ENCODE measurements at places on chromosomes 5 and 9.

DNA sequence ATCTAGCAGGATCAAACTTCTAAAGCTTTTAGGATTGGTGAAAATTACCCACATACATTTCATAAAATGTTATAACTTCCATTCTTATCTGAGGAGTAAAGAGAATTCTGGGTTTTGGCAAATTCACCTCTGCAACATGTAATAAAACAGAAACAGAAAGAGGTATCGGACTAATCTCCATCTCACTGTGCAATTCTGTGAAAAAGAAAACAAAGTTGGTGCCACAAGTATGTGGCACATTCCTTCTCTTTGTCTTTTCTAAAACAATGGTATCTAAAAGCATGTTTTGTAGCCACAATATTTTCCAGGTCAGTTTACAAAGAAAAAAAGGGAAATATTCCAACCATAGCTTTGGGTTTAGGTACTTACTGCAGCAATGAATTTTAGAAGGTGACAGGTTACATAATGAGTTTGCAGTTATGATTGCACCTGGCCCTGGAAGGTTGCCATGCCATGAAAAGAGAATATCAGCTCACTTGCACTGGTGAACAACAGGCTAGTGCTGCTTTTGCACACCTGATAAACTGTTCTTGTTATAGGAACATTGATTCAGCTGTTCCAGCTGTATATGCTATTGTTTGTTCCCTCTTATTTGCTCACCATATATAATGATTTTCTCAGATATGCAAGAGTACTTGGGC, 491.3 kb upstream of the MEF2C start:
- DNase-seq = no peak

- no peak for DNase-seq
These were observed 2.4 kb upstream of the DMRT2 start for GRCh38 chr9:1047591-1048230.

GRCh38 chr5:7881091-7881490, 12.1 kb downstream of the MTRR start:
- DNase-seq = no peak

DNA sequence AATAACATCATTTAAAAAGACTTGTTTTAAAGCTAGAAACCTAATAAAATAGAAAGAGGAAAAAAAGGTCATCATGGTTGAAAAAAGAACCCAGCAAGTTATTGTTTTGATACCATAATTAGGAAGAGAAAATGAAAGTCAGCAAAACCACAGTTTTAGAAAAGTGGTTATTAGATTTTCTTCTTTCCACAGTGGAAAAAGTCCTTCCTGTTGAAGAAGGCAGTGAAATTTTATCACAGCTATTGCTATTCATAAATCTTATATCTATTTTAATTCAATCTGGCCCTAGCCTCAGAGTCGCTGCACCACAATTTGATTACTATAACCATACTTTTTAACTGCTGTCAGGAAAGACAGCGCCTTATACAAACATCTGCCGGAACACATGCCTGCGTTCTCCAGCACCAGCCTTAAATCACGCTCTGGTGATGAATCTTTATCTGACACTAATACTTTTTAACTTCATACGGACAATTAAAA, 60.3 kb downstream of the MAPKAP1 start:
- no peak for DNase-seq

DNA sequence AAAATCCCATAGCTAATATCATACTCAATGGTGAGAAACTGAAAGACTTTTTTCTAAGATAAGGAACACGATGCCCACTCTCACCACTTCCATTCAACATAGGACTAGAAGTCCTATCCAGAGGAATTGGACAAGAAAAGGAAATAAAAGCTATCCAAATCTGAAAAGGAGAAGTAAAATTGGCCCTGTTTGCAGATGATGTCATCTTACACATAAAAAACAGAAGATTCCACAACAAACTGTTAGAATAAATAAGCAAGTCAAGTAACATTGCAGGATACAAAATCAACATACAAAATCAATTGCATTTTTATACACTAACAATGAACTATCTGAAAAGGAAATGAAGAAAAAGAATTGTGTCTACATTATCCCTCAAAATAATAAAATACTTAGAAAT, 308.0 kb downstream of the MCTP1 start:
- no peak for DNase-seq

GRCh38 chr9:116589392-116590354, 97.4 kb upstream of the TRIM32 start:
- DNase-seq = no peak

DNA sequence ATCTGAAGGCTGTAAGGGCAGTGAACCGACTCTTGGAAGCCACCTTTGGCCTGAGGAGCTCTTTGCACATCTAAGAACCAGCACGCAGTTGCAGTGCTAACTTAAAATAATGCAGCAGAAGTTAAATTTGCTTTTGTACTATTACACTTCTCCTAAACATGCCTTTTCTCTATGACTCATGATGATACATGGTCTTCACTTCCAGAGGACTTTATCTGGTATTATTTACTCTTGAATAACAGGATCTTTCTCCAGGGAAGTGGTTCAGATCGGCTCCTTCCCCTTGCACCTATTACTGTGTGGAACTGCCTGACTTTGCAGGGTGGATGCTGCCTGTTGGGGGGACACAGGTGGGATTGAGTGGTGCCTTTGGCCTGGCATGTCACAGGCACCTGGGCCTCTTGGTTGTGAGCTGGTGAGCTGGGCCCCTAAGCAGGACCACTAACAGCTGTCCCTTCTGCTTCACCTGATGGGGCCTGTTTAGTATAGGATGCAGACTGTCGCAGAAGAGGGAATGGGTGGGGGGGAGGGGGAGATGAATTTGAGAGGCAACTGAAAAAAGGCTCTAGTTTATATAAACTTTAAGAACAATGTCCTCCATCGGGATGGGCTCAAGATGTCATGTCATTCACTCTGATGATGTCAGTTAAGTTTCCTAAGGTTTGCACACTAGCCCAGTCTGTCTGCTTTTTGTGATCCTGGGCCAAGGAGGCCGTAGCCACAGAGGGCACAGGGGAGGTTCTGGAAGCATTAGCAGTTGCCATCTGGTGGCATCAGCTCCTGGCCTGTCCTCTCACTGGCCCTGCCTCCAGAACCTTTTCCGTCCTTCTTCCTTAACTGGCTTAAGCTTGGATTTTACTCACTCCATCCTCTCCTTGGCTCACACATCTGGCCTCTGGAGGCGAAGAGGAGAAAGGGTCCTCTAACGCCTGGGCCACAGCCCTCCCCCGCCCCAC, 33.9 kb upstream of the GABBR2 start:
- no peak for DNase-seq

DNA sequence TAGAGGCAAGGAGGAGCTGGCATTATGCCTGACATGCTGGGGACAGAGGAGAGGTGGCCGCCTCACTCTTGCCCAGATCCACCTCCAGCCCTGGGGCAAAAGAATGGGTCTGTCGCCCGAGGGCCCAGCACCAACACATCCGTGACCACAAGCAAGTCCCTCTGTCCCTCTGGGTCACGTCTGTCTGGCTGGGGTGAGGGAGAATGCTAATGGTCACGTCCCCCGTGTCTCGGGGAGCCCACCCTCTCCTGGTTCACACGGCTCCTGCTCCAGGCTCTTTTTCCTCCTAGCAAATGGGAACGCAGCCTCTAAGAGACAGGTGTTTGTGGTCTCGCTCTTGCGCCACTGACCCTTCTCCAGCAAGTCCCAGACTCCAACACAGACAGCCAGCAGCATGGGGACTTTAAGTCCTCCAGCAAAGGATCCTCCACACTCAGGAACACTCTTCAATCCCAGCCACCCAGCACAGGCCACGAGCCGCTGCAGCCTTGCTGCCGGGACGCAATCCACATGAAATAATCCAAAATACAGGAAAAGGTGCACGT, 4.1 kb downstream of the ENG start:
- DNase-seq = no peak

DNA sequence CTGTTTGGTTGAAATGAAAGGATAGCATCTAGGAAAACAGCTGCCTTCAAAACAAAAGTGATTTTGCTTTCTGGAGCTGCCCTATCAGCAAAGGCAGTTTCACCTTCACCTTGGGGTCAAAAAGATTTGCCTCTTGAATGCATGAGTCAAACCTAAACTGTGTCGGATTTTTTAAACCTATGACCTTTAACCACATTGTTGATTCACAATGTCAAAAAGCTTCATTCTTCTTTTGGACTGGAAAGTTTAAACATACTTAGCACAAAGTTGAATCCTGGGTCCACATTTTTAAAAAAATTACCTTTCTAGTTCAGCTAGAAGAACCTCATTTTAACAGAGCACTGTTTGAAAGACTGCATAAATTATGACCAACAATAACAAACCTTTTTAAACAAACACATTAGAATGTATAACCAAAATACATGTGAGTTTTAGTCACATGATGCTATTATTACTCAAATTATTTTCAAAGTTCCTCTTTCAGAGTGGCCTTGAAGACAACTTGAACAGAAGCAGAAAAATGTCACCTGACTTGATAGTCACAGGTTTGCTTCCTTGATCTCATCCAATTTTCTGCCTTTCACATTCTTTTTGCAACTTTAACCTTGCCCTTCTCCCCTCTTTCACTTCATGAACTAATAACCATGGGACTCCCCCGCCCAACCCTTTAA, 109.7 kb upstream of the LHFPL2 start:
- no peak for DNase-seq

DNA sequence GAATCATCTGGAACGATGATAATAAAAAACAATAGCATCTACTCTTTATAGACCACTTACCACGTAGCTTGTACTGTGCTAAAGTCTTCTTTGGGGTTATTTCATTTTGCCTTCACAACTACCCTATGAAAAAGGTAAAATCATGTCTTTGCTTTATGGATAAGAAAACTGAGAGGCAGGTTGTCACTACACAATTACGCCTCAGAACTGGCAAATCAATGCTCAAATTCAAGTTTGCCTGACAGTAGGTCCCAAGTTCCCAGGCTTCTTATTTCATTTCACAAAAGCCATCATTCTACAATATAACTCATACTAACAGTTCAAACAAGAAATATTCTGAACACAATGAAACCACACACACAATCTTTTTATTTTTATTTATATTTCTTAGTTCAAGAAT, 258.5 kb downstream of the GABRB2 start:
- DNase-seq = no peak

GRCh38 chr9:128101690-128102089, 25.8 kb downstream of the PTGES2 start:
- no peak for DNase-seq

DNA sequence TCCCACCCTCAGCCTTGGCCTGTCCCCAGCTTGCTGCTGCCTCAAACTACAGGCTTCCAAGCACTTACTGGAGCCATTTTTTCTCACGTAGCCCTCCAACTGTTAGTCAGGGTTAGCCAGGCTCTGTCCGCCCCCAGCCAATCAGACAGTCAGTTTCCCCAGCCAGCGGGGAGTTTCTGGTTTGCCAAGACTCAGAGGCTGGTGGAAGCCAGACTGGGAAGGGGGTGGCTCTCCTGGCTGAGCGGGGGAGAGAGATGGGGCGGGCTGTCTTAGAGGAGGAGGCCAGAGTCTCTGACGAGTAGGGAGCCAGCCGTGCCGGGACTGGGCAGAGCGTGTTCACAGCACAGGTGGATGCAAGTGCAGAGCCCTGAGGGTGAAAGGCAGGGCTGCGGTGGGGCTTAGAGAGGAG, 15.3 kb downstream of the PROP1 start:
- no peak for DNase-seq

GRCh38 chr5:60519372-60519771, 180.6 kb downstream of the DEPDC1B start:
- no peak for DNase-seq

GRCh38 chr5:146419696-146420095, 27.4 kb upstream of the TCERG1 start:
- no peak for DNase-seq

DNA sequence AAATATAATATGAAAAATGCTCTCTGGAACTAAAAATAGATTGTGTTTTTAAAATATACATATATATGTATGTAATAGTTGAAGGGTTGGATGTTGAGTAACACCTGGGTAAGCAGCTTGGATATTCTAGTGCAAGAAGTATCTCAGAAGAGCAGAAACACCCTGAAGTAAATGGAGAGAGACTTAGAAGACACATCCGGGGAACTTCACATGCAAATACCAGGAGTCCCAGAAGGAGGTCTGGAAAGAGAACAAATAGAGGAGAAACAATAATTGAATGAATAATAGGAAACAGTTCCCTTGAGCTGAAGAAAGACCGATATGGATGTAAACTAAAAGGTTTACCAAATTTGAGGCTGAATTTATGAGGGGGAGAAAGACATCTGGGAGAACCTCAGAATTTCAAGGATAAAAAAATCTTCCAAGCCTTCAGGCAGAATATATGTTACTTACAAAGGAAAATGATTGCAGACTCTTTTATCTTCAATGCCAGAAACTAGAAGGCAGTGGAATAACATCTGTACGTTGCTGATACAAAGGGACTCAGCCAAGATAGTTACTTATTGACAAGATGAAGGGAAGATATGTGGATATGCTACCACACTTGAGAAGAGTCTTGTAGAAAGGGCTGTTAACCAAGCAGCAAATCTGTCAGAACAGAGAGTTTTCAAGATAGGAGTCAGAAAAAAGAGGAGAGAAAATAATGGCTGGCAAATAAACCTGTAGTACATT, 42.7 kb downstream of the HSDL2 start:
- no peak for DNase-seq

DNA sequence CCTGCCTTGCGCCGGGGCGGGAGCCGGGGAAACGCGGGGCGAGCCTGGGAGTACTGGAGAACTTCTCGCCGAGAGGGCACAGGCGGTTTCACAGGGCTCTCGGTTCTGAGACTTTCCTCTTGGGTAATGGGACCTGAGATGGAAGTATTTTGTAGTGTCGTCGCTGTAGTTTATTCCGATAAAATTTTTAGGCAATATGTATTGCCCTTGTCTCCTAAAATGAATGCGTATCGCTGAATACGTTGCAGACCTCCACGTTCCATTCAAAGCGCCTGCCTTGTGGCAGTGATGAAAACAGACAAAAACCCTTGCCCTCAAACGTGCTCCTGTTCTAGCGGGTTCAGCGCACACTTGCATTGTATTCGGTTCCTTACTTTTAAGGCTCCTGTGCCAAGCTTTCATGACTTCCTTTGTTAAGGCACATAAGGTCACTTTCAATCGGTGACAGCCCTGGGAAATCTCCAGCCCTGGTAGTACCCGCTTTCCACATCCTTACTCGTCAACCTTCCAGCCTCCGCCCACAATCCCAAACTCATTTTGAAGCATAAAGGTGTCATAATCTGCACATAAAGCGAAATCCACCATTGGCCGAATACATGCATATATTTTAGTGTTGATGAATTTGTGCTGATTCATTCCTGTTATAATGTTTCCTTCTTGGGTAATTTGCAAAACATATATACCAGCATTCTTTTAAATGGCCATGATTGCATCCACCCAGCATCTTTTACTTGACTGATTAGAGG, 694 bp downstream of the RMI1 start:
- DNase-seq = no peak

All from GDM1 (cell line).